ENCODE measurements at places on chromosomes 2 and 18.
A peak's percentile ranks its signal among the peaks of the same experiment; 100 is the strongest.

DNA sequence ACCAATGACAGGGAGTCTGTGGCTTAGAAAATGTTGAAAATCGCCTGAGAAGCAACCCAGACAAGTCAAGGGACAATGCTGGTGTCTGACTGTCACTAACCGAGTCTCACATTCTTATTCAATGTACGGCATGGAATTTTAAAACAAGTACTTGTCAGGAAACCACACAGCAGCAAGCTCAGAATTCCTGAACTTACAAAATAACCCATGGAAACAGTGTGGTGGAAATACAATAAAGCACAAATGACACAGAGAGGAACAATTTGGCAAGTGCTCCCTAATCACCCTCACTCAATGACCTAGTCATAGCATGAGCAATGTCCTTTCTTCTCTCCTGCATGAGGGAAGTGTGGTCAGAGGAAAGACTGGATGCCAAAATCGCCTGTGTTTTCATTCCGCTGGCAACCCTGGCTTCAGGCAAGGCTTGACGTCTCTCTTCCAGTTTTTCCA, 154.0 kb downstream of the SATB2 start:
- H3K4me1 ChIP-seq: no peaks in the 10 kb centered on the region
- no peak overlapping the region for H3K4me3 ChIP-seq
- no peak overlapping the region for H3K27ac ChIP-seq
- H3K36me3 ChIP-seq: peaks cover 18% of the 10 kb centered on the region

DNA sequence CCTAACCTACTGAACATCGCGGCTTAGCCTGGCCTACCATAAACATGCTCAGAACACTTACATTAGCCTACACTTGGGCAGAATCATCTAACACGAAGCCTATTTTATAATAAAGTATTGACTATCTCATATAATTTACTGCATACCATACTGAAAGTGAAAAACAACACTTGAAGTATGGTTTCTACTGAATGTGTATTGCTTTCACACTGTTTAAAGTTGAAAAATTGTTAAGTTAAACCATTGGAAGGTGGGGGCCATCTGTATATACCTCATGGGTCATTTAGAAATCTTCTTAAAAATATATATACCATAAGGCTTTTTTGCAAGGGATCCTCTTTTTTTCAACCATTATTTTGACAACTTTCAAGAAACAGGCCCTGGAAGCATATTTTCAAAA, 16.5 kb downstream of the RNF149 start:
- H3K4me3 ChIP-seq: no peak overlapping the region
- no peak overlapping the region for H3K27ac ChIP-seq
- H3K36me3 ChIP-seq: peaks cover 33% of the 10 kb centered on the region
- DNase-seq: no peak
- H3K4me1 ChIP-seq: no peaks in the 10 kb centered on the region

DNA sequence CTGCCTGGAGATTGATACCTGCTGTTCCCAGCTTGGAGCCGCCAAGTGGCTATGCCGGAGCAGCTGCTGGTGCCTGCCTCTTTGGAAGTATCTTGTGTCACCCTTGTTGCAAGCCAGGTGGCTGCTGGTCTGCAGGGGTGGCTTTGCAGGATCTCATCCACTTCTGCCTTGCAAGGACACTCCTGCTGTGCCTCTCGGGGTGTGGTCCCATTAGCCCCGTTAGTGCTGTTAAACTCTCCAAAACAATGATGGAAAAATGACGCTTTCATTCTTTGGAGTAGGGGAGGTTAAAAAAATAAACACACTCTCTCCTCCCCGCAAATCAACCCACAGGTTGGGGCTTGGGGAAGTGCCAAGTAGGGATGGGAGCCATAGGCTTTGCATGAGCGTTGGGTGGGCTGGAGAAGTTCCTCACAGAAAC, 352.8 kb downstream of the RNF144A start:
- no peak for DNase-seq
- no peaks in the 10 kb centered on the region for H3K27me3 ChIP-seq
- no peaks in the 10 kb centered on the region for H3K4me1 ChIP-seq
- no peak overlapping the region for H3K27ac ChIP-seq
- H3K36me3 ChIP-seq: no peaks in the 10 kb centered on the region
- H3K4me3 ChIP-seq: no peak overlapping the region

DNA sequence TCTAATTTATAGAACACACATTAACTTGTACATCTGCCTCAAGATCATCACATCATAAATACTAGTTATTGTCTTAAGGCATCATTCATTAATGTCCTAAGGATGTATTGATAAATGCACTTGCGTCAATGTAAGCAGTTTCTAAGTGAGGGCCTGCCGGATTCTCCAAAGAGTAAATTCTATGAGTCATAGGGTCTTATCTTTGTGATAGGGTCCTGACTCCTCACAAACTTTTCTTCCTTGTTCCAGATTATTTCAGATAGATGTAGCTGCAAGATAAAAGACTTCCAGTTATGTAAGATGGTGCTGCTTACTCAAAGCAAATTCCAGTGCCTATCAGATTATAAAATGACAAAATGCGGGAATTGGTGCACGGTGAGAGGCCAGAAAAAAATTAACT, 315.0 kb upstream of the SLC39A10 start:
- H3K4me3 ChIP-seq: no peak overlapping the region
- H3K27ac ChIP-seq: no peak overlapping the region

GRCh38 chr2:88199912-88200682, 30.0 kb downstream of the THNSL2 start:
- peaks cover 44% of the 10 kb centered on the region for H3K27me3 ChIP-seq
- H3K27ac ChIP-seq: no peak overlapping the region
- peak; percentile 18 for DNase-seq
- no peaks in the 10 kb centered on the region for H3K36me3 ChIP-seq
- H3K4me3 ChIP-seq: no peak overlapping the region

DNA sequence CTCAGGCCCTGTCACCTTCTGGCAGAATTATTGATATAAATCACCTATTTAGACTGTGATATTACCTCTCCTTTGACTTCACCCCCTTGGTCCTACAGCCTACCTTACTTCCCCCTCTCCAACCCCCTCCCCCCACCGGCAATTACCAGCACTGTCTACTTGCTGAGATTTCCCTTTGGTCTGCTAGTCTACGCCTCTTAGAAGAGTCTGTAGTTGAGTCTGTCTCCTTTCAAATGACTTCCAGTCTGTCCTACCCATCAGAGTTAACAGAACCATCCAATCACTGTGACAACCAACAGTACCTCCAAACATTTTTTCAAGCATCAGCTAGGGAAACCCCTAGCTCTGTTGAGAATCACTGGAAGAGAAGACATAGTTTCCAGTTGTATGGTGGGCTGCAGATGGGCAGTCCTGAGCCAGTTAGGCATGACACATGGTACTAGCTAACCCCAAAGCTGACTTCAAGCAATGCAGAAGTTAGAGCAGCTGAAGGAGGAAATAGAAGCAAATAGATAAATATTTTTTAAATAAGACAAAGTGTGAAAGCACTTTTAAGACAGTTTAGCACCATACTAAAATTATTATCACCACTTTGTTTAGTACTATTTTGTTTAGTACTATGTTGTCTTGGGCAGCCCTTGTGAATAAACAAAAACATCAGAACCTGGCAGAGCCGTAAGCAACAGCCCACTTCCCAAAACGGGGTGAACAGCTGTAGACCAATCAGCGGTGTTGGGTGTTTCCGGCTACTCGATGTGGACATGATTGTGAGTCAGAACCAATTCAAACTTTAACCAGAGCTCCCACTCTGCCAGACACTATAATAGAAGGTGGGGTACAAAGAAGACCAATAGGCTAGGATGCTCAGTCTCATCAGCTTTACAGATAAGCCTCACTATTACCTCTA, 2.7 kb upstream of the ASNSD1 start:
- H3K4me3 ChIP-seq: no peak overlapping the region
- peaks cover 1% of the 10 kb centered on the region for H3K36me3 ChIP-seq
- peaks cover 8% of the 10 kb centered on the region for H3K4me1 ChIP-seq
- H3K27ac ChIP-seq: no peak overlapping the region

DNA sequence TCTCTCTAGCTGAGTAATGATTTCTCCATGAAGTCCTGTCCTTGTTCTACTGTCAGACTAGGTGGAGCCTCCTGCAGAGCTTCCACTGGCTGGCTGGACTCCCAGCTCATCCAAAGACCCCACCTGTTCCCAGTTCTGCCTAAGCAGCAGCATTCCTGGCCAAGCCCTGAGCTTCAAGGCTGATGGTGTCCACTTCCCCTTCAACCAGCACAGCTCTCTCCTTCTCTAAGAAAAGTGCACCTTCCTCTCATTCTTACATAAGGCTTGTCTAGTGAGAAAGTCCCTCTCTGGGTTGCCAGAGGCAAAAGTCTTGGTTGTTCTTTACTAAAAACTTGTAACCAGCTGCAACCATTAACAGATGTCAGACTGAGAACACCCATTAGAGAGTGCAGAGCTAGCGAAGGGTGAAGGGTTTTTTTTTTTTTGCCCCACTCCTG, 58.9 kb downstream of the CXCR4 start:
- no peak overlapping the region for H3K4me3 ChIP-seq
- no peak overlapping the region for H3K27ac ChIP-seq

GRCh38 chr2:231715988-231716616, 7.8 kb downstream of the PTMA start:
- peaks cover 25% of the 10 kb centered on the region for H3K36me3 ChIP-seq
- no peak for DNase-seq
- H3K4me1 ChIP-seq: peaks cover 19% of the 10 kb centered on the region
- H3K27ac ChIP-seq: no peak overlapping the region

- no peaks in the 10 kb centered on the region for H3K36me3 ChIP-seq
- no peaks in the 10 kb centered on the region for H3K27me3 ChIP-seq
- DNase-seq: no peak
- H3K27ac ChIP-seq: no peak overlapping the region
- no peak overlapping the region for H3K4me3 ChIP-seq
- H3K4me1 ChIP-seq: no peaks in the 10 kb centered on the region
Measured at GRCh38 chr2:45968946-45969584, 317.6 kb downstream of the PRKCE start.

- no peaks in the 10 kb centered on the region for H3K27me3 ChIP-seq
- H3K27ac ChIP-seq: no peak overlapping the region
- no peak overlapping the region for H3K4me3 ChIP-seq
Measured at GRCh38 chr2:126586317-126586716, 69.6 kb upstream of the GYPC start.

DNA sequence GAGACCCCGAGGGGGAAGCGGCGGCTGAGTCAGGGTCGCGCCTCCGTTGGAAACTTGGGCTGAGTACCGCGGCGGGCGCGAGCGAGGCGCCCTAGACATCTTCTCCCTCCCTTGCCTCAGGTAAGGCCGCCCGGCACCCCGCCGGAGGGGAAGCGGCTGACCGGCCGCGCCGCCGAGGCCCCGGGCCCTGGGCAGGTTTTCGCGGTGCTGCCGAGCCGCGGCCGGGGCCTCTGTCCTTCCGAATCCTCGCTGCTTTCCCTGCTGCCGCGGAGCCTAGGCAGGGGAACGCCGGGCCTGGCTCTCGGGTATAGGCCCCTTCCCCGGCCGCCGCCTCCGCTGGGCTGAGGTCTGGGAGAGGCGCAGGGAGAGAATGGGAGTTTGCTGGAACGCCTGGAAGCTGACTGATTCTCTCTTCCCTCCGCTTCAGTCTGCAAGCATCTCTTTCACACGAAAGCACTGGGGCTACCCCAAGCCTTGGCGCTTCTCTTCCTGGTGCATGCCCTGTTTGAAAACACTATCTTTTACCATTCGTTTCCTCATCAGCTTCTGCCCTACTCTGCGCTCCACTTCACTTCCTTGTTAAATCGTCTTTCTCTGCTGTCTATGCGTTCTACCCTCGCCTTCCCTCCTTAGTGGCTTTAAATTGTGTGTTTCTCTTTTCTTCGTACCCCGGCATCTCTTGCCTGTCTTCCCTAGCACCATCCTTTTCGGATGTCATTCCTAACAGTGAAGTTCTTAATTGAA, 652 bp downstream of the PPM1B start:
- peak overlapping the region; percentile 82 for H3K27ac ChIP-seq
- H3K4me1 ChIP-seq: peaks cover 10% of the 10 kb centered on the region
- H3K36me3 ChIP-seq: no peaks in the 10 kb centered on the region
- DNase-seq: peak; percentile 78

GRCh38 chr2:144441711-144442141, 78.2 kb downstream of the ZEB2 start:
- H3K4me3 ChIP-seq: no peak overlapping the region
- H3K36me3 ChIP-seq: no peaks in the 10 kb centered on the region
- no peaks in the 10 kb centered on the region for H3K4me1 ChIP-seq
- H3K27ac ChIP-seq: no peak overlapping the region
- DNase-seq: no peak

- no peaks in the 10 kb centered on the region for H3K36me3 ChIP-seq
- DNase-seq: no peak
Measured at GRCh38 chr2:72695676-72696075, 130.2 kb downstream of the EXOC6B start.

DNA sequence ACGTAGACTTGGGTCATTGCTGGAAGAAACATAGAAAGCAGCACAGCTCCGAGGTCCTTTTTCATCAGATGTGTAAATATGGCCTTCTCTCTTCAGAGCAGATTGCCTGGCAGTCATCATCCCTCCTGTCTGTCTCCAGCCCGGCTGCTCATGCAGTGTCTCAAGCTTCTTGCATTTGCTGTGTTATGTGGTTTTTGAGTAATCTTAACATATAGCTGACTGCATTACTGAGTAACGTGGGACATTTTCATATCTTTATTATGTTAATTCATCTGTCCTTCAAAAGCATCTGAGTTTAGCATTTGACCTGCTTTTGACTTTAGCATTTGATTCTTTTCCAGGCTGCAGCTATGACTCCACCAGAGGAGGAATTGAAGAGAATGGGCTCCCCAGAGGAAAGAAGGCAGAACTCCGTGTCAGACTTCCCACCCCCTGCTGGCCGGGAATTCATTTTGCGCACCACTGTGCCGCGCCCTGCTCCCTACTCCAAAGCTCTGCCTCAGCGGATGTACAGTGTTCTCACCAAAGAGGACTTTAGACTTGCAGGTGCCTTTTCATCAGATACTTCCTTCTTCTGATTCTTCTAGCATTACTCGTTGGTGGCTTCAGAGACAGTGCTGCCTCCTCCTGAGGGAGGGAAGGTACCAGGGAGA, 116.2 kb downstream of the RAB3GAP1 start:
- H3K4me1 ChIP-seq: no peaks in the 10 kb centered on the region
- H3K27ac ChIP-seq: no peak overlapping the region
- peaks cover 66% of the 10 kb centered on the region for H3K36me3 ChIP-seq
- H3K4me3 ChIP-seq: no peak overlapping the region
- no peaks in the 10 kb centered on the region for H3K27me3 ChIP-seq
- peak; percentile 21 for DNase-seq

DNA sequence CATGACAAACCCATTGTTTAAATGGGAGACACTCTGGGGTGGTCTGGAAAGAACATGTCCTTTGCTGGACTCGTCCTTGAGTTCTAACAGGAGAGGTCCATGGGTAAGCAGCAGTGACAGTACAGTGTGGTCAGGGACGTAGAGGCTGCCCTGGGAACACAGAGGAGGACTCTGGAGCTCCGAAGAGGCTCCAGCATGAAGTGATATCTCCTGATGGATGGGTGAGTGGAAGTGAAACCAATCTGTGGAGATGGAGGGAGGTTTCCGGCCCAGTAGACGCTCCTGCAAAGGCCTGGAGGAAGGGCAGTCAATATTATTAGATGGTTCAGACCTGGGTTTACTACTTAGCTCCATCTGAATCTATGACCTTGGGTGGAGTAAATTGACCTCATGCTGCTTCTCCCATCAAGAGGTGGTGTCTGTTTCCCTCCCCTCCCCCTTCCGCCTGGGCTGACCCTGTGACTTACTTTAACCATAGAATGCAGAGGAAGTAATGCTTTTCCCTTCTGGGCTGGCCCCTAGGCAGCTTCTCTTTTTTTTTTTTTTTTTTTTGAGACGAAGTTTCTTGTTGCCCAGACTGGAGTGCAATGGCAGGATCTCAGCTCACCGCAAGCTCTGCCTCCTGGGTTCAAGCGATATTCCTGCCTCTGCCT, 2.3 kb upstream of the TFCP2L1 start:
- DNase-seq: no peak
- no peak overlapping the region for H3K4me3 ChIP-seq
- H3K36me3 ChIP-seq: no peaks in the 10 kb centered on the region
- peaks cover 40% of the 10 kb centered on the region for H3K27me3 ChIP-seq
